ENCODE measurements at places on chromosomes 7 and 10. TPM values are rescaled to one million over a fixed set of nuclear protein-coding genes. Genes with fewer than 3 reads are reported as not detected.

Gene AMZ1
- 0.06 TPM for total RNA-seq

Gene SPDYE1
- not detected for total RNA-seq

Gene KEL
- total RNA-seq = not detected

Gene NHLRC2
- total RNA-seq = 7.4 TPM

Gene LRIT1
- not detected for total RNA-seq

Gene TLL2
- total RNA-seq = 0.09 TPM

Gene GRID2IP
- total RNA-seq = not detected

Gene GPNMB
- total RNA-seq = 2.7 TPM

Gene FZD8
- total RNA-seq = 7.2 TPM

Gene CYP3A4
- total RNA-seq = not detected

All from A549 treated with CORT108297 at 1 μM for 4 hours (cell line).